ENCODE measurements at places on chromosomes 2 and 18.

DNA sequence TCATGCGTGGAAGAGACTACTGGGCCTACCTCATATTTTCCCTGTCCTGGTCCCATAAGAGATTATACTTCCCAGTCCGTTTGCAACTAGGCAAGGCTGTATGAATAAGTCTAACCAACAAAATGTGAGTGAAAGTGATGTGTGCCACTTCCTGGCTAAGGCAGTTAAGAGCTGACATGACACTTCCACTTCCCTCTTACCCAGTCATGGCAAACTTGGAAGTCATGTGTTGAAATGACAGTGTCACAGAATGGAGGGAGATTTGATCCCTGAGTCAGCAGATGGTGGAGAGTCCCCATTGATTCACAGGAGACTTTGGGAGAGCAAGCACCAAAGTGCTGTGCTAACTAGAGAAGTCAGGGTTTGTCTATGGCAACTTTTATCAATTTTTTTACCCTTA lies 36.4 kb downstream of the TACR1 start:
- no peak for DNase-seq

GRCh38 chr2:233846387-233847247 lies 7.7 kb downstream of the HJURP start:
- DNase-seq = no peak

DNA sequence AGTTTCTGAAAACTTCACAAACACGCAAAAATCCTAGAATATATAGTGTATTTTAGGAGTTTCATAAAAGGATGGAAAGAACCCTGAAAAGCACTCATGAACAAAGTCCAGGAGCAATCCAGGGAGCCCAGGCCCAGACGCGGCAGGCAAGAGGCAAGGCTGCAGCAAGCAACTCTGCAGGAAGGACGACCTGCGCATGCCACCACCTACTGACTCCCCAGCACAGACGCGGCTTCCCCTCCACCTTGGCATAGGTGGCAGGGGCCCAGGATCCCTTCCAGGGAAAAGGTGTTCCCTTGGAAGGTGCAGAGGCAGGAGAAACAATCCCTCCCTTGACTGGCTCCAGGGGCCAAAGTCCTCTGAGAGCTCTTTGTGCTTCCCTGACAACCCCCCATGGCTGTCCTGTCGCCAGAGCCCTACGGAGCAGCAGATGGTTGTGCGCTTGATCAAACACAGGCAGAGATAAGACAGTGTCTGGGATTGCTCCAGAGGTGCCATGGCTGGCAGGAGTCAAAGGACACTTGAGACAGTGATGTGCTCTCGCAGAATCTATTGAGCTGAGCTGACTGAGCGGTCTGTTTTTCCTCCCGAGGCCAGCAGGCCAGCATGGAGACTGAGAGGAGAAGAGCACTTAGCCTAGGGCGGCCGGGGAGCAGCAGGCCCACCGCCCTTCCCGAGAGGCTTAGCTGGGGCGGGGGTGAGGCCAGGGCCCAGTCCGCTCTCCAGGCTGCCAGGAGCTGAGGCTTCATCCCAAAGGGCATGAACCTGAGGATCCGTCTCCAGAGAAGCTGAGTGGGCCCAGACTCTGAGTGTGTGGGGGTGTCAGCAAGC lies 10.8 kb upstream of the AMER3 start:
- DNase-seq = no peak

DNA sequence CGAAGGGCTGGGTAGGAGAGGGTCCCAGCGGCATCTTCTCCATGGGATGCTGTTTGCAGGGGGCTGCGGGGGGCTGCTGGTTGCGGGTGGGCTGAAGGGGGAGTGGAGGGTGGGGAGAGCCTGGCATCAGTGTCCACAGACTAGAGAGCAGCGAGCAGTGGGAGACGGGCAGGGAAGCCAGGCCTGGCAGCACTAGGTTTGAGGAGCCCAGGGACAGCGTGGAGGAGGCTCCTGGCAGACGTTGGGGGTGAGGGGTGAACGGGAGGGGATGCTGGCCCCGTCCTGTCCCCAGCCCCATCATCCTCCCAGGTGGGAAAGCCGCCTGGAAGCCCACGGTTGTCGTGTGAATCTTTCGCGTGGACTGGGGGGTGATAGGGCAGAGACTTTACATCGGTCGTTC lies 48.2 kb upstream of the TFCP2L1 start:
- DNase-seq = no peak

DNA sequence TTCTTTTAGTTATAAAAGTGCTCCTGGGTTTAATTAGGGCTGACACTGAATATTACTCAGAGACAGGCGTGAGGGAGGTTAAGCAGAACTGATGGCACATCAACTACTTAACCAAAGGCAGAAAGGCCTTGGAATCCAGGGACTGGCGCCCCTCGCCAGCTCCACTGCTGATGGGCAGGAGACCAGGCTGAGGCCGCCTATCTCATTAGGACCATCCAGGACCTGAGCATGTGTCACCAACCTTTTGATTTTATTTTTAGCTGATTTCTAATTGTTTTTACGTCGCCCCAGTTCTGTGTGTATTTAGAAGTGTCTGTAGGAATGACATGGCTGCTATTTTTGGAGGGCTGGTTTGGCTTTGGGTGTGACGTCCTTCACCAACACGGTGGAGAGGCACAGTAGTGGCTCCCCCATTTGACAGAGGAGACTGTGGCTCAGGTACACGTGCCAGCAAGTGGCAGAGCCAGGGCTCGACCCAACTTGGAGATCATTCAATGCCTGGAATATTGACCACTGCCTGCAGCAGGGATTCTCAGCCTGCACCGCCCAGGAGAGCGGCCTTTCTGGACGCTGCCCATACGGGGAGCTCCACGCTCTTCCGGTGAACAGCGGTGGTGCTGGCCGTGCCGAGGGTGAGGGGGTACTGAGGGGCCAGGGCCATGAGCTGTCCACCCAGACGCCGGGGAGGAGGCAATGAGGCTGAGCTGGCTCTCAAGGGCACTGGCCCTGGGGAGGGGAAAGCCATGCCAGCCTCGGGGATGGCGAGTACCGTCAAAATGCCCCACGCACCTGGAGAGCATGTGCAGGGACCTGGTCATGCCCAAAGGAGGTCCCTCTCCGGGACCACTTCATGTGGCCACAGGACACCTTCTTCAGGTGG lies 205.7 kb downstream of the ASB1 start:
- DNase-seq = no peak
